ENCODE measurements at places on chromosomes 7 and 10.
A peak's percentile ranks its signal among the peaks of the same experiment; 100 is the strongest.

- no peak for DNase-seq
Observed at GRCh38 chr7:150949564-150949963, 28.6 kb downstream of the KCNH2 start.

GRCh38 chr10:22379059-22379458 is 33.8 kb downstream of the SPAG6 start:
- DNase-seq, result no peak

GRCh38 chr10:806451-807162 is 117.1 kb upstream of the DIP2C start:
- no peak for DNase-seq

- no peak for DNase-seq
Observed at GRCh38 chr7:13920053-13920697, 69.3 kb downstream of the ETV1 start.

GRCh38 chr10:22427890-22428571 is 82.7 kb downstream of the SPAG6 start:
- no peak for DNase-seq

GRCh38 chr10:3514691-3515090 is 270.3 kb downstream of the KLF6 start:
- no peak for DNase-seq

- DNase-seq, result peak; percentile 67
Observed at GRCh38 chr10:104350127-104350635, 3.5 kb upstream of the CFAP58 start.

- no peak for DNase-seq
Observed at GRCh38 chr10:50421026-50421719, 169.9 kb upstream of the ASAH2 start.

DNA sequence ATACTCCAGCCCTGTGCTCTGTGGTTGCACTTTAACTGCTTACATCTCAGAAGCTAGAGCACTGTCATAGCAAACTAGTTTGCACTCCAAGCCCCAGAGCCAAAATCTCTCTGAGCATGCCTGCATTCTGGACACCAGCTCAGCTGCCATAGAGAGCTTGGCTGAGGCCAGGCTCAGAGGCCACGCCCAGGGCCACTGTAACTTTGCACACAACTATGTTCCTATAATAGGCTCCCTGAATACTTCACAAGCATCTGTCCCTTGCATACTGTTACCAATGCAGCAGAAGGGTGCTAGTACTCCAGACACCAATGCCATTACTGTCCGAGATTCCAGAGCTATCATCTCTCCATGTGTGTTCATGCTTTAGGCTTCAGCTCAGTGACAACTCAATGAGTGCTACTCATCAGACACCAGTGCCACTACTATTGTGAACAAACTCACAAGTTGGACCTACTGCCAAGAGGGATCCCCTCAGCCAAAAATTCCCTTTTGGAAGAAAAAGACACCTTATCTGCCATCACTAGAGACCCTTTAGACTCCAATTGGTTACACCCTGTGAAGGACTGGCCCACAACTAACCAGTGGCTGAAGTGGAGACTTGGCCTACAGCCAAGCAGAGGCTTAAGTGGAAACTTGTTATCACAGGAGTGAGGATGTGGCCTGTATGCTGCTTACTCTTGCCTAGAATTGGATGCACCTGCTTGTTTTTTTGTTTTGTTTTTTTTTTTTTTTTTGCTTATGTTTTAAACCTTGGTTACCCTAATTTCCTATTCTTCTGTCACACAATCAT is 211.6 kb upstream of the MAGI2 start:
- DNase-seq, result no peak

DNA sequence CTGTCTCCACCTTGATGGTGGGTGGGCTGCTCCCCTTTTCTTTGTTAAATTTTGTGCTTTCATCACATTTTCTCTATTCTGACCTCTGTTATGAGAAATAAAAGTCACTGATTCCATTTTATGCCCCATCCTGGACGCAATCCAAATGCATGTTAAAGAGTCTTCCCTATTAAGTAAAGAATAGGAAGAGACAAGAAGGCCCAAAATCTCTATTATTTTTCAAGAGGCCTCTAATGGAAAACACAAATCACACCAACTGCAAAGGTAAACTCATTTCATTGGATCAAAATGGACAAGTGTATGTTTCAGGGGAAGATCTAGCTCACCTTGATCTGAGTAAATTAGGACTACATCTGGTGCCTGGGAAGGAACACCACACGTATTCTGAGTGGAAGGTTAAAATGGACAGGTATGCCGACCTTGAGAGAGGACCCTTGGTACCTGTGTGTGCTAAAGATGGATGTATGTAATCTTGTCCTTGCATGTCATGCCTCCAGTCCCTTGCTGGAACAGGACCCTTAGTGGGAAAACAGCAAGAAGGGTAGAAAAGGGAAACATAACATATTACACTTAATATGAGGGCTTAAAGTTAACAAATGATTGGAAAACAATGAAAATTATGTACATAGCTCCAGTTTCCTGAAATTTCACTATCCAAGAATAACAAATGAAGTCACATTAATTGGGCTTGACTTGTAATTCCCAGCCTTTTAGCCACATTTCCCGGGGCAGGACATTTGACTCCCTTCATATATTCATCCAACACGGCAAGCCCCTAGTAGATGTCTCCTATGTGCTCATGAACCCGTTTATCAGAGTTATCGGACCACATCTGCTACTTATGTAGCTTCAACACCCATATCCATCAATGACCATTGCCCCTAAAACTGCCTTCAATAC is 7.6 kb downstream of the IFIT2 start:
- DNase-seq, result no peak

DNA sequence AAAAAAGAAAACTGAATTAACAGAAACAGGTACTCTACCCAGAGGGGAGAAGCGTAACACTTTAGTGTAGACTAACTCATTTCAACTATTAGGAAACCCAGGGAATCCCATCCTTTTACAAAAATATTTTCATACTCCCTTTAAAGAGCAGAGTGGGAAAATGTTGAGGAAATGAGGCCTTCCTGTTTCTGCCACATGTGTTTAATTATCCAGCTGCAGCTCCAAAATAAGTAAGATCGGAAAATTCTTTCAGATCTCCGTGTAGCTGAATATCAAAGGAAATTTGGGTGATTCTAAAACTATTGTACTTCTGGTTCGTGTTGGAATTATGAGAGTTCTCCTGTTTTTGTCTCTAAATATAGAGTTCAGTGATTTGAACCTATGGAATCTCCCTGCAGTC is 58.0 kb upstream of the CAV2 start:
- no peak for DNase-seq

DNA sequence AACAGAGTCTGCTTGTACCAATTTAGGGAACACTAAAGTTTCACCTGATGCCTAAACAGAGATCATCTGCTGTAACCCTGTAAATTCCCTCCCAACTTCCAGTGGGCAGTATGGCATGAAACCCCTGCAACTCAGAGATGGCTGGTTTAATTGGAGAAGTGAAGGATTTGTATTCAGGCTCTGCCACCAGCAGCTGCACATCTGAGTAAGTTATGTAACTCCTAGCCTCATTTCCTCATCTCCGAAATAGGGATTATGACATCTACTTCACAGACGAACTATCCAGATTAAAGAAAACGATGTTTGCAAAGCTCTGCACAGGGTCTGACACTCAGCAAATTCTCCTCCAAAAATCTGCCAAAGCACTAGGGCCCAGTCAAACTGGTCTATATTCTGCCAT is 493.0 kb downstream of the KCNMA1 start:
- no peak for DNase-seq

GRCh38 chr10:52514481-52514880 is 200.4 kb downstream of the DKK1 start:
- DNase-seq, result no peak

GRCh38 chr7:44379366-44380188 is 54.2 kb upstream of the CAMK2B start:
- no peak for DNase-seq

DNA sequence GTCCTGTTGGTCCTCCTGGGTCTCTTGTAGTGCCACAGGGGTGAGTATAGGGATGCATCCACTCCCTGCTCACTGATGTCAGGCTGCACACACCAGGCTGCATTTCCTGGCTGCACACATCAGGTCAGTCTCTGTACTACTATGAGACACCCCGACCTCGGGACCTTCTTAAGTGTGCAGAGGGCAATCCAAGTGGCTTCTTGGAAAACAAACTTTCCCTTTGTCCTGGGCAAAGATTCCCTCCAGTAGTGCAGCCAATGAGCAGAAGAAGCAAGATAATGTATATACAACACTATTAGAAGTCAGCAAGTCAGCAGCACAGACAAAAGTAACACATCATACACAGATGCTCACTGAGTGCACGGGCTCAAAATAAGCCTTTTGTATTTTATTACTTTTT is 493.5 kb downstream of the GRID1 start:
- DNase-seq, result no peak

- no peak for DNase-seq
Observed at GRCh38 chr7:28410628-28411531, 1.4 kb upstream of the CREB5 start.

DNA sequence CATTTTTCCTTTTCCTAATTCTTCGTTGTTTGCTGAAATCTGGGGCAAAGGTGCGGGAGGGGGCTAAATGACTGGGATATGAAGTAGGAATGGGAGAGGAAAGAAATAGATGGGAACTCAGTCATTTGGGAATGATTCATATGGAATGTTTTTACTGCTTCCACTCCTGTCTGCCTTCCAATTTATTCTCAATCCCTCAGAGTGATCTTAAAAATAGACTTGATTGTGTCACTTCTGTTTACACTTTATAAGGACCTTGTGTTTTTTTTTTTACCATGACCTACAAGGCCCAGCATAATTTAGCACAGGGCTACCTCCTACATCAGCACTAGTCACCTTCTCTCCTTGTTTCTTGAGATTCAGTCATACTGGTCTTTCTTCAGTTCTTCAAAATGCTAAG is 97.9 kb downstream of the PTEN start:
- no peak for DNase-seq

- no peak for DNase-seq
Observed at GRCh38 chr7:100477871-100478267, 1.1 kb downstream of the TSC22D4 start.

- DNase-seq, result no peak
Observed at GRCh38 chr7:87330942-87331341, 14.5 kb upstream of the CROT start.

DNA sequence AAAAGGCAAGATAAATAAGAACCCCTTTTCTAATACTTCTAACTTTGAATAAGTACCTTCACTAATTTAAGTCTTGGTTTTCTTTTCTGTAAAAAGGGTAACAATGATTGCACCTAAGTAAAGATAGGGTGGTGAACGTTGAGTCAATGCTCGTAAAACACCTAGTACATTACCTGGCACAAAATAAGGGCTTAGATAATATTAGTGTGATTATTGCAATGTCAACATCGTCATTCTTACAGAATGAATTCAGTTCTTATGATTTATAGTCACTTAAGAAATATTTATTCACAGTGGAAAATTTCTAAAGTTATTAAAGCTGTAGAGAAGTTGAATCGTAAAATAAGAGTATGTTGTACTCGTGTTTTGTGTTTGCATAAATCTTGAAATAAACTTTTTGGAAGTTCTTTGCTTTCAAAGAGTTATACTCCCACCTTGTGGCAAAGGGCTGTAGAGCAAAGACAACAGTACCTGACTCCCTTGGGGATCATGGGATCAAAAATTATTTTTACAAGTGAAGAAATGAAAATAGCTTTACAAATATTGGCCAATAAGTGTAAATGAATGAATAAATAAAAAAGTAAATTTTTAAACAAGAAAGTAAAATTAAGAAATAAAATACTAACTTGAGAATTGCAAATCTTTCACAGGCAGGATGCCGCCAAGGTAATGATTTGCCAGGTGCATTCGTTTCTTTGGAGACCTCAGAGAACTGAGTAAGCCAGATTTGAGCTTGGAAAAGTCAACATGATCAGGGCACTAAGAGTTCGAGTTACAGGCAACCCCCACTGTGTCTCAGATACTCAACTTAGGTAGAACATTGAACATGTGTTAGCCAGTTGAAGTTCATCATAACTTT is 285.8 kb upstream of the CACNA2D1 start:
- no peak for DNase-seq

GRCh38 chr10:76149602-76150138 is 718.2 kb downstream of the LRMDA start:
- DNase-seq, result no peak

DNA sequence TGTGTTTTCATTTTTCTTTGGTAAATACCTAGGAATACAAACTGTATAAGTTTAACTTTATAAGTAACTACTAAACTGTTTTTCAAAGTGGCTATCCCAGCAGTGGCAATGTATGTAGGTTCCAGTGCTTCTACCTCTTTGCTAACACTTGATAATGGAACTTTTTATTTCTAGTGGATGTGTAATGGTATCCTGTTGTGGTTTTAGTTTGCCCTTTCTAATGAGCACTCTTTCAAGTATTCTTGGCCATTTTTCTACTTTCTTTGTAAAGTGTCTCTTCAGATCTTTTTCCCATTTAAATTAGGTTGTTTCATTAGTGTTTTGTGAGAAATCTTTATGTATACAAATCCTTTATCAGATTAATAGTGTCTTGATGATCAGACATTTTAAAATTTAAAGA is 4.6 kb downstream of the KIF20B start:
- DNase-seq, result no peak

GRCh38 chr10:6574664-6575176 is 5.4 kb downstream of the PRKCQ start:
- no peak for DNase-seq

DNA sequence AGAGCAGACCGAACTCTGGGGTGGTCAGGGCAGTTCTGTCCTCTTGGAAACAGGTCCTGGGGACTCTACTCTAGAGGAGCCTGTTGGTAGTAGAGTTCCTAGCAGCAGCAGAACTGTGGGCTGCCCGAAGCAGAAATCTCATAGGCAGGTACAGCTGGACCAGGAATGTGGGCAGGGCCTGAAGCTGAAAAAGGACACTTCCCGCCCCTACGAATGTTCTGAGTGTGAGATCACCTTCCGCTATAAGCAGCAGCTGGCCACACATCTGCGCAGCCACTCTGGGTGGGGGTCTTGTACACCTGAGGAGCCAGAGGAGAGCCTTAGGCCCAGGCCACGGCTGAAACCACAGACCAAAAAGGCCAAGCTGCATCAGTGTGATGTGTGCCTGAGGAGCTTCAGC is 8.3 kb upstream of the ZNF783 start:
- no peak for DNase-seq

DNA sequence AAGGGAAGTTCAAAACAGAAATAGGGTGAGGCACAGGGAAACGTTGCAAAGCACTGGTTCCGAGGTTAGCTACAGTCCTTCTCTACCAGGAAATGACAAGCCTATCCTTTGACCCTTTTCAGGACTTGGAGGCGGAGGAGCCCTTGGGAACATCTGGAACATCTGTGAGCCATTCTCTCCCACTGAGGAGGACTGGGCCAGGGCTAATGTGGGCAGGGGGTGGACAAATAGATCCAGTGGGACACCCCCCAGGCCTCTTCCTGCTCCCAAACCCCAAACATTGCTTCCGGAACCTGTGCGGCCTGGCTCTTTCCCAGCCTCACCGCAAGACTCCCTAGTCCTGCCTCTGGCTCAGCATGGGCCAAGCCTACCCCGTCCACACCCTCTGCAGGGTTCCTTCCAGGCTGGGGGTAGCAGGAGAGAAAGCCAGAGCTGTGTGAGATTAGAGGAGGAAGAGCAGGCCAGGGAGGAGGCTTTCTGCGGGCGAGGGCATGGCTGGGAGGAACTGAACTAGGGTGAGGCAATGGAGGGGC is 36.5 kb downstream of the GHRHR start:
- no peak for DNase-seq

GRCh38 chr7:108340856-108341411 is 115.3 kb downstream of the NRCAM start:
- DNase-seq, result no peak

GRCh38 chr10:111348076-111348475 is 271.2 kb downstream of the ADRA2A start:
- no peak for DNase-seq

GRCh38 chr7:22630069-22630468 is 96.9 kb upstream of the IL6 start:
- DNase-seq, result no peak

Measured in immature natural killer cell (primary cell).